ENCODE measurements at places on chromosomes 6 and 20.
A peak's percentile ranks its signal among the peaks of the same experiment; 100 is the strongest.

GRCh38 chr6:151225919-151226318, 13.8 kb upstream of the AKAP12 start:
- no peak for DNase-seq

- DNase-seq, result no peak
These were observed 21.7 kb upstream of the DAAM2 start for GRCh38 chr6:39770446-39770845.

GRCh38 chr6:168393126-168393870, 47.7 kb upstream of the SMOC2 start:
- DNase-seq, result no peak

GRCh38 chr6:128719786-128720185, 163.2 kb upstream of the LAMA2 start:
- no peak for DNase-seq

DNA sequence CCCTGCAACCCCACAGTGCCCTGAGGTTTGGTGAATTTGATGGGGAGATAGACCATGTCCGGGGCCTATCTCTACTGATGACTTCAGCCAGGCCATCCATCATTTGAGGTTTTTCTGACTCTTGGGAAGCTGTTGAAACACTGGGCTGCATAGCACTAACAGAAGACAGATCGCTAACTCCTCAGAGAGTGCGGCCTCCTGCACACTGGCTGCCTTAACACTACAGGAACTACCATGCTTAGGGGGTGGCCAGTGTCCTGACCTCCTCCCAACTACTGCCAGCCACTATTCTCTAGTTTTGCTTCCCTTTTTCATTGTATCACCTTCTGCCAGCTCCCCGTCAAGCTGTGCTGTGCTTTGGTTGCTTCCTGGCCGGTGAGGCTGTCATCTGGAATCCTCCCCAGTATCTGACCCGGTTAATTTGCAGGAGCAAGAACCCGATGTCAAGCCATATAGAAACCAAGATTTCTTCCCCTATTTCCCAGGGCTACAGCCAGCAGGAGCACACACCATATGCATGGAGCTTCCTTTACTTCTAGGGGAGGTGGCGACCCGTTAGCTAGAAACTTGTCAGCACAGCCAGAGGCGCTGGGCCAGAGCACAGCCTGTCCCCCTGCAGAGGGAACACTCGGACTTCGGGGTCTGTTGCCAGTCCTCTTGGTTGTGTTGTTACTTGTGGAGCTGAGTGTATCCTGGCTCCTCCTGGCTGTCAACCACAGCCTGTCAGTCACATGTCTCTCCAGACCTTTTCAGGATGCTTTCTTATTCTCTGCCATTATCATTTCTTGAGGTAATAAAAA, 57.3 kb upstream of the TRAF3IP2 start:
- DNase-seq, result no peak

- DNase-seq, result no peak
These were observed 23.8 kb upstream of the TMEM30A start for GRCh38 chr6:75308250-75308988.

DNA sequence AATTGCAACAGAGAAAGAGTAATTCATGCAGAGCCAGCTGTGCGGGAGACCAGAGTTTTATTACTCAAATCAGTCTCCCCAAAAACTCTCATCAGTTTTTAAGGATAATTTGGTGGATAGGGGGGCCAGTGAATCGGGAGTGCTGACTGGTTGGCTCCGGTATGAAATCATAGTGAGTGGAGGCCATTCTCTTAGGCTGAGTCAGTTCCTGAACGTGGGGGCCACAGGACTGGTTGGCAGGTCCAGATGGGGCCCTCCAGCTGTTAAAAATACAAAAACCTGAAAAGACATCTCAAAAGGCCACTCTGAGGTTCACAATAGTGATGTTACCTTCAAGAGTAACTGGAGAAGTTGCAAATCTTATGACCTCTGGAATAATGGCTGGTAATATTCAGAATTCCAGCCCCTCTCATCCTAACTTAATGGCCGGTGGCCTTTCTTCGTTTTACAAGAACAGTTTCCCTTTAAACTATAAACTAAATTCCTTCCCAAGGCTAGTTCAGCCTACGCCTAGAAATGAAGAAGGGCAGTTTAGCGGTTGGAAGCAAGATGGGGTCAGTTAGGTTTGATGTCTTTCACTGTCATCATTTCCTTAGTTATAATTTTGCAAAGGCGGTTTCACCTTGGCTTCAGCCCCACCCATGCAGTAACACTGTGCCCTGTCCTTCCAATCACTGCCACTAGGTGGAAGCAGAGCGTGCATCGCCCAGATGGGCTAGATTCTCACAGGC, 6.8 kb upstream of the MICA start:
- peak; percentile 51 for DNase-seq

DNA sequence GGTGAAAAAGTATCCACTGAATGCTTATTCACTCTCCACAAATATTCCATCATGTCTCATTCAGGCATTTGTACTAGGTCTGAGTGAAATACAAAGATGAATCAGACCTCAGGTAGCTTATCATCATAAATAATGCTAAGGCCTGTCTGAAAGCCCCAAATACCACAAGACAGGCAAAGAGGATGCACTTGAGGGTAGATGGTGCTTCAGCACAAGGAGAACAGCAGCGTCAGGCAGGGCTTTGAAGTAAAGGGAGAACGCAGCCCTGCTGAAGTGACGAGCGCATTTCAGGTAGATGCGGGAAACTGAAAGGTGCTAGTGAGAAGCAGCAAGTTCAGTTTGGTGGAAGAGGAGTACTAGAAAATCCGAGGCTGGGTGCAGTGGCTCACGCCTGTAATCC, 38.7 kb downstream of the MAP3K5 start:
- DNase-seq, result no peak

GRCh38 chr6:24313251-24314141, 44.4 kb downstream of the DCDC2 start:
- DNase-seq, result no peak

GRCh38 chr6:48177786-48178185, 66.8 kb upstream of the PTCHD4 start:
- no peak for DNase-seq

- peak; percentile 91 for DNase-seq
These were observed 9.1 kb downstream of the BCL2L1 start for GRCh38 chr20:31713312-31714273.

GRCh38 chr6:136464874-136465273, 85.3 kb downstream of the MAP7 start:
- no peak for DNase-seq

DNA sequence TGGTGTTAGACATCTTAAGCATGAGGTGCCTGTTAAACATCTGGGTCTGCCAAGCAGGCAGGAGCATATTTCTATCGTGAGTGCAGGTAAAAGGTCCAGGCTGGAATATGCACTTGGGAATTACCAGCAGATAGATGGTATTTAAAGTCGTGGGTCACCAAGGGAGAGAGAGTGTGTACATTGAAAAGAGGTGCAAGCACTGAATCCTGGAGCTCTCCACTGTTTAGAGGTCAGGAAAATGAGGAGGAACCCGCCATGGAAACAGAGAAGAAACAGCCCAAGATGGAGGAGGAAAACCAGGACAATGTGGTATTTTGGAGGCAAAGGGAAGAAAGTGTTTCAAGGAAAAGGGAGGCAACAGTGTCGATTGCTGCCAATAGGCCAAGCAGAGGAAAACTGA, 46.4 kb downstream of the TNFRSF21 start:
- no peak for DNase-seq

DNA sequence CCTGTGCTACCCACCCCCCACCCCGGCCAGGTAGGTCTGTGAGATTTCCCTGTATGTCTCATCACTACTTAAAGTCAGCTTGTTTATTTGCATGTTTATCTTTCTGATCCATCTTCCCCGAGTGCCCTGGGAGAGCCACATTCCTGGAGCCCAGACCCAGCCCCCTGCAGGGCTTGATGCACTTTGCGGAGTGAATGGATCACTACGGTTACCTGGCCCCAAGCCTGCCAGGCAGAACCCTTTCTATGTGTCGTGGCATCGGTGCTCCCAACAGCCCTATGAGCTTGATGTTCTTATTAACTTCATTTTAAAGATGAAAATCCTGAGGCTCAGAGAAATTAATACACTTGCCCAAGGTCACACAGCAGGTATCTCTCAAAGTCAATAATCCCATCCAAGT, 13.6 kb upstream of the SLCO4A1 start:
- no peak for DNase-seq

DNA sequence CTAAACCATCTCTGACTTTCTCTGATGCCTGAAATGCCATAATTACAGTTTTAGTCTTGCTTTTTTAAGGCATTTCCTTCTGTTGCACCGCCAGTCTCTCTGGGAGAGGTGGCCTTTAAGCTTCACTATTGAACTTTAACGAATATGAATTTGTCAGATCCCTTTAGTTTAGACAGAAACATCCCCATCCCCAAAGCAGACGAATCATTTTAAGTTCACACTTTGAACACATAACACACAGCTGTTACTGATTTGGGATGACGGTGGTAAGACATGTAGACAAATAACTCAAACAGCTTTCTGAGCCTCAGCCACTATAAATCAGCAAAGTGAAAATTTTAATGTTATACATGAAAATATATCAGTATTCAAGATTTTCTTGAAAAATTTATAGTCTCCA, 7.2 kb upstream of the IPCEF1 start:
- DNase-seq, result no peak

- no peak for DNase-seq
These were observed 21.6 kb downstream of the TPX2 start for GRCh38 chr20:31760519-31761240.

DNA sequence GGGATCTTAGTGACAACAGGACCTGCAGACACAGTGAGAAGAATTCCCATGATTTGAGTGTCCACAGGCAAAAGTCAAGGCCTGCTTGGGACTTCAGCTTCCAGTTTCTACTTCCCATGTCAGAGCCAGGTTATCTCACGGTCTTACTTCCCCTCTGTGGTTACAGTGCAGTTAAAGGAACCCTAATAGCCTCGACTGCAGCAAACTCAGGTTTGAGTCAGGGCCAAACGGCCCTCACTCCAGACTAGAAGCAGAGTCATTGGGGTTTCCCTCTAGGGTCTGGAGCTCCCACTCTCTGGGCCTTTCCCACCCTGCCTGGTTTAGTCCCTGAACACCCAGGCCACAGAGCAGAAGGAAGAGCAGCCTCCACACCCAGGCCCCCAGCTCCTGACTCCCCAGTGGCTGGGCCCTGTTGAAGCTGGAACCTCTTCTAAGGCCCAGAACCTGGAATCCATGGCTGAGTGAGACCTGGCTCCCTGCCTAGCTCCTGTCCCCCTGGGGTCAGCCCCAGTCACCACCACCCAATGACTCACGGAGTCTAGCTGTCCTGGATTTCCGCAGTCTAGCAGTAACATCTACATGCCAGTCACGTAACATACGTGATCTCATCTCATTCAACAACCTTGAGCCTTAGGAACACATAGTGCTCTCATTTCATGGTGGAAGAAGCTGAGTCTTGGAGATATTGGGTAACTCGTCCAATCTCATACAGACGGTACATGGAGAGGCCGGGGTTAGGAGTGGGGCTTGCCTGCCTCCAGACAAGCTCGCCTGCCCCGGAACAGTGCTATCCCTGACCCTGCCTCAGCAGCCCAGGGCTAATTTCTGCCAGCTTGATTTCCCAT, 9.2 kb upstream of the GHRH start:
- no peak for DNase-seq

- DNase-seq, result no peak
These were observed 231.6 kb downstream of the QKI start for GRCh38 chr6:163646133-163646532.

- DNase-seq, result peak; percentile 6
These were observed 39.6 kb downstream of the ESR1 start for GRCh38 chr6:151847064-151847463.

DNA sequence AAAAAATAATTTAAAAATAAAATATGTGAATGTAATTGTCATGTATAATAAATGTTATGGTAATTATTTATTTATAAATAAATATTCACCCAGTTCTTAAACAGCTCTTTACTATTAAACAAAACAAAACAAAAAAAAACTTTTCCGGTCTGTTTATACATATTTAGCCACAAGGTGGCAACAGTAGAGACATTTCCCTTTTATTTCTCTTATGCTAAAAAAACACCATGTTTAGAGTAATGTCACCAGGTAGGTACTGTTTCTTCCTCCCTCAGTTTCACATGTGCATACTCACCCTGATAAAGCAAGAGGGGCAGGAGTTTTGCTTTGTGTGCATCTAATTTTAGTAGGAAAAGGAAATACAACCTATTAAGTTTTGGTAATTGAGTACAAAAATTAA, 610.4 kb upstream of the IMPG1 start:
- DNase-seq, result no peak

- DNase-seq, result no peak
These were observed 84.6 kb upstream of the DST start for GRCh38 chr6:56727097-56727850.

- DNase-seq, result no peak
These were observed 265.7 kb downstream of the ADGRG6 start for GRCh38 chr6:142567461-142567860.

GRCh38 chr20:32682508-32682987, 8.8 kb upstream of the C20orf203 start:
- no peak for DNase-seq

DNA sequence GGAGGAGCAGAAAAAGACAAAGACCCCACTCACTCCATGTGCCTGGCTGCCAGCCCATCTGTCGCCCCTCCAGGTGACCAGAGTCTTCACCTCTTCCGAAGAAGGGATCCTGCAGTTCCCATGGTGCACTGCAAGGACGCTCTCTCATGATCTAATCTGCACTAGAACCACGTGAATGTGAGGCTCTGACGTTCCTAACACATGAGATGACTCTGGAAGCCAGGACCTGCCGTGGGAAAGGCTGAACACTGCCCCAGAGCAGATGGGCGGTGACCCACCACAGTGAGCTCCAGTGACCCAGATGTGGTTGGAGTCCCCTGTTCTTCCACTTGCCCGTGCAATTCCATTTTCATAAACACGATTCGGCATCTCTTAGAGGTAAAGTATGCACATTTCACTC, 39.6 kb upstream of the PDE10A start:
- DNase-seq, result no peak

DNA sequence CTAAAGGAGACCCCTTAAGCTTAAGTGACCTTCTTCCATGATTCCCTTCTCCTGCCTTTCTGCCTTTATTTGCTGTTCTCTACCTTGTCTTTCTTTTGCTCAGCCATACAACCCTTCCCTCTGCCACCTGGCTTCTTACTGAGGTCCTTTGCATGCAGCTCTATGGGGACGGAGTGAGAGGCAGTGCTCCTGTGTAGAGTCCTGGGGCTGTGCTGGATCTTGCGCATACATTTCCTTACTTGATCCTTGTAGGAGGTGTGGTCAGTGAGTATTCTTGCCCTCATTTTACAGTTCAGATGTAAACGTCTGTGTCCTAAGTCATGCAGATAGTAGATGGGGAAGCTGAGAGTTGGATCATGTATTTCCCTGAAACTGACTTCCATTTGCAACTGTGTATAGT, 5.7 kb downstream of the SASH1 start:
- no peak for DNase-seq

- DNase-seq, result peak; percentile 51
These were observed 7.7 kb downstream of the CSTF1 start for GRCh38 chr20:56400001-56400640.
